ENCODE measurements at places on chromosomes 7 and 10.

GRCh38 chr7:148332191-148333186, 258.1 kb upstream of the C7orf33 start:
- no peak for DNase-seq

DNA sequence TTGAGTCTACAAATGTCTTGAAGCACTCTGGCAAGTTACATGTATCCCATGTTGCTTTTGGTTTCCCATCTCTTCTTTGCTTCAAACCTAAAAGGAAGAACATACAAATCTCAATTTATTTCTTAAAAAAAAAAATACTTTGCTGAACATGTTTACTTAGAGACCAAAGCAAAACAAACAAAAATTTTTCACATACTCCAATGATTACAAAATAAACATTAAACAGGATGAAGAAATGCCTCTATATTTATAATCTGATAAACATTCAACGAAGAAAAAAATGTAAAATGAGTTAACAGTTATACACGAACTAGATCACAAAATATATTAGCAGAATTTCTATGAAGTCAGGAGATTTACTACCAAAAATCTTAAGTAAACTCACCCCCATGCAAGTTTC, 31.3 kb downstream of the FAM204A start:
- no peak for DNase-seq

- no peak for DNase-seq
Measured at GRCh38 chr10:80493522-80494051, 39.5 kb downstream of the TSPAN14 start.

- no peak for DNase-seq
Measured at GRCh38 chr7:137753948-137754851, 92.6 kb downstream of the DGKI start.

DNA sequence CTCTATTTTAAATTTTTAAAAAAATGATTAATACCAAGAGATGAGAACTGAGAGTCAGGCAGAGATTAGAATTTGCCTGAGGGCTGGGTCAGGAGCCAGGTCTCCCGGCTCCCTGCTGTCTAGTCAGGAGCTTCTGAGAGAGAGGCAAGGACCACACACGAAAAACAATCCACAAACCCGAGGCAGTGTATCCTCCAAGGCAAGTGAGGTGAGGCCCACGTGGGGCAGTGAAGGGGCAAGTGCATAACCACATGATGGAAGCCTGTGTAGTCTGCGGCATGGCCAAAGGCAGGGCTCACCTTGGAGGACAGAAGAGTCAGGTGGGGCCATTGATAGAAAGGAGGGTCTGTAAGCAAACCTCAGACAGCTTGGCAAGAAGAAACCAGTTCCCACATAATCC, 541.2 kb upstream of the FOXK1 start:
- DNase-seq: no peak

- DNase-seq: no peak
Measured at GRCh38 chr7:100034871-100035510, 14.6 kb upstream of the ZSCAN21 start.

DNA sequence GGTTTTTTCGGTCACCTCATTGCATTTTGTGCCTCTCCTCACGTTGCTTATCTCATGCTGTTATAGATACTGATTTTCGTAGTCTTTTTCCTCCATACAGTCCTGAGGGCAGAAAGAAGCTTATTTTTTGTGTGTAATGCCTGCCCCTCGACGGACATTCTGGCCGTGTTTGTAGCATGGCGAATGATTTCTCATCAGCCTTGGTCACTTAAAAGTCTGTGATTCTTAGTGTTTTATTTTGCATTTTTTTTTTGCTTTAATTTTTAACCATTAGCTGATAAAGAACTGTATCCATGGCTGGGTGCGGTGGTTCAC, 469 bp upstream of the NOC3L start:
- no peak for DNase-seq

DNA sequence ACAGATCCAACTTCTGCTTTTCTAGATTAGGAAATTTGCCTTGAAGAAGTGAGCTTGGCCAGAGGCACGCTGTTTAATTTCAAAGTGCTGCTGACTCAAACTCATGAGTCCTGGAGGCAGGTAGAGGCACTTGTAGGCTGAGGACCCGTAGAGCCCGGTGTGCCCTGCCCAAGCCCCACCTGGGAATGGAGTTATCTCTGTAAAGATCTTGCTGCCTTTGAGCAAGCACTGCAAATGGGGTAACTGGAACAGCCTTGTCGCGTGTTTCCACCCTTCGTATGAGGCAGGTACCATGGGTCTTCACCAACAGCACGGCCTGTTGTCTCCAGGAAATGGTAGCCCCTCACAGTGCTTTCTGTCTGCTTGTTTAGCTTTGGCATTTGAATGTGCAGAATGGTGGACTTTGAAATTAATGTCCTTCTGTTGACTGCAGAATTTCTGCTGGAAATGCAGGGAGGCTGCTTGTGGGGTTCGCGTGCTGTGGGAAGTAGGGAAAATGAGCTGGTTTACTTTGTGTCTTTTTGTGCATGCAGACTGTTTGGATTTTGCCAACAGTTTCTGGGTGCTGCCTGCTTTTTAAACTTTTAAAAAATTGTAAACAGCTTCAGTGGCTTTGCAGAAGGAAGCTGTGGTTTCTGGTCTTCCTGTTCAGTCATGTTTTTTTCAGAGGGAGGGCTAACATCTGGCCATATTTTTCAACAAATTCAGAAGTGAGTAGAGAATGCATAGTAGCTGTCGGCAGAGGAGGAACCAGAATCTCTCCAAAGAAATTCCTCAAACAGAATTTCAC, 27.2 kb downstream of the CCM2 start:
- DNase-seq: no peak

DNA sequence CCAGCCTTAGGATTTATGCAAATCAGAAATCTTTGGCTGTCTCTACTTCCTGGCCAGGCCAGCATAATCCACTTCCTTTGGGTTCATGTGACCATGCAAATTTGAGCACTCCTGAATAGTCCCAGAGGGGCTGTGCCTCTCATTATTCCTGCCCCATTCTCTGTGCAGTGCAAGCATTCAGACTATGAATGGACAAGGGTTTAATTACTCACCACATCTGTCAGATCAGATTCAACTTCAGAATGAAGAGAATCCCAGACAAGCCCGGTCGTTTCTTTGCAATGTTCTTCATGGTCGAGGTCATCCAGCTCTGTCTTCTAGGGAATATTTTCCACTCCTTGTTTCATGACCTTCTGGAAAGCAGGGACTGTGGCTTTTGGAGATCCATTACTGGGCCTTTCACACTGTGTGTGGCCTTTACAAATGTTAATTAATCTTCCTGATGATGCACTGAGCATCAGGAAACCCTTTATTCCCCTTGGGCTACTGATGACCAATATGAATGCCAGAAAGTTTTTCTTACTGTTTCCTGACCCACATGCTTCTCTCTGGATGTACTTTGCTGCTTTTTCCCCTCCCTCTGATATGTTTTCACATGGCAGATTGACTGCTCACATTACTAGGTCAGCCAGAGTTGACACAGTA, 217.6 kb upstream of the TCF7L2 start:
- DNase-seq: no peak

- DNase-seq: no peak
Measured at GRCh38 chr7:19932549-19933249, 159.3 kb upstream of the TMEM196 start.

DNA sequence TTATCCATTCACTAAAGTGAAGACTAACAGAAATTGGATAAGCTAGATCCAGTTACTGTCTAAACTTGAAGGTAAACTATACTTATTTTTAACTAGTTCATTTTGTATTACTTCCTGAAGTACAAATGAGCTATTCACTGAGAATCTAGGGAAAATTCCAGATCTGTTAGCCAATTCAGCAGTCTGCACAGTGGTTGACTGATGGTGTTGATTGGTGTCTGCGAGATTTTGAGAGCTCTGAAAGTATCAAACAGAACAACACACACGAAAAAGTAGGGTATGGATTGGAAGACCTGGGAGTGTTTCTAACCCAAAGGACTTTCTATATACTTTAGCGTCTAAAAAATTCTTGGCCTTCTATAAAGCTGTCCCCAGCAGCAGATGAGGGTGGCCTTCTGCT, 33.6 kb upstream of the AGR2 start:
- no peak for DNase-seq

DNA sequence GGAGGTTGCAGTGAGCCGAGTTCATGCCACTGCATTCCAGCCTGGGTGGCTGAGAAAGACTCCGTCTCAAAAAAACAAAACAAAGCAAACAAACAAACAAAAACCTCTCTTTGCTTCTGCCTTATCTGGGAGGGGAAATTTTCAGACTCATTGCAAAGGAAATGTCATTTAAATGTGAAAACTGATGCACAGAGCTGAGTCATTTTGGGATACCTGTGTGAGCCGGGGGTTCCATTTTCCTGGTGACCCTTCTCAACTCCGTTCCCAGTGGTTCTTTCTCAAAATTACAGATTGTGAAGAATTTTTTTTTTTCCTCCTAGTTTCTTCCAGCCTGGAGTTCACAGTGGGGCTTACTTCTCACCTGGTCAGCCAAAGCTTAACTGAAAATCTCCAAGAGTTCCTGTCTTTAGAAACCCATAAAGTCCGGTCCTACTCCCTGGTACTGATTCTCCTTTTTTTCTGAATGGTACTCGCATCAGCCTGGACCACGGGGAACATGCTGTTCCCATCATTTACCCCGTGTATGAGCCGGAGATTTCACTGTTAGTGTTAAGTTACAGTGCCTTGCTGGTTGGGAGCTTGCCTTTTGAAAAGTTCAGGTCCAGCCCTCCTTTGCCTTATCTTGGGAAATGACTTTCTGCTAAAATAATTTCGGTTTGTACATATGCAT, 56.9 kb downstream of the RBM20 start:
- no peak for DNase-seq

DNA sequence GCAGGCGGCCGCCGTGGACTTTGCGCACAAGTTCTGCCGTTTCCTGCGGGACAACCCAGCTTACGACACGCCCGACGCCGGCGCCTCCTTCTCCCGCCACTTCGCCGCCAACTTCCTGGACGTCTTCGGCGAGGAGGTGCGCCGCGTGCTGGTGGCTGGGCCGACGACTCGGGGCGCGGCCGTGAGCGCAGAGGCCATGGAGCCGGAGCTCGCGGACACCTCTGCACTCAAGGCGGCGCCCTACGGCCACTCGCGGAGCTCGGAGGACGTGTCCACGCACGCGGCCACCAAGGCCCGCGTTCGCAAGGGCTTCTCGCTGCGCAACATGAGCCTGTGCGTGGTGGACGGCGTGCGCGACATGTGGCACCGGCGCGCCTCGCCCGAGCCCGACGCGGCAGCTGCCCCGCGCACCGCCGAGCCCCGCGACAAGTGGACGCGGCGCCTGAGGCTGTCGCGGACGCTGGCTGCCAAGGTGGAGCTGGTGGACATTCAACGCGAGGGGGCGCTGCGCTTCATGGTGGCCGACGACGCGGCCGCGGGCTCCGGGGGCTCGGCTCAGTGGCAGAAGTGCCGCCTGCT, 14.1 kb downstream of the SH2B2 start:
- DNase-seq: no peak

- peak; percentile 50 for DNase-seq
Measured at GRCh38 chr7:68321076-68321639, 1277.1 kb upstream of the AUTS2 start.

GRCh38 chr10:100528123-100528886, 1.4 kb downstream of the NDUFB8 start:
- DNase-seq: no peak

- no peak for DNase-seq
Measured at GRCh38 chr10:6643962-6644361, 63.9 kb upstream of the PRKCQ start.

DNA sequence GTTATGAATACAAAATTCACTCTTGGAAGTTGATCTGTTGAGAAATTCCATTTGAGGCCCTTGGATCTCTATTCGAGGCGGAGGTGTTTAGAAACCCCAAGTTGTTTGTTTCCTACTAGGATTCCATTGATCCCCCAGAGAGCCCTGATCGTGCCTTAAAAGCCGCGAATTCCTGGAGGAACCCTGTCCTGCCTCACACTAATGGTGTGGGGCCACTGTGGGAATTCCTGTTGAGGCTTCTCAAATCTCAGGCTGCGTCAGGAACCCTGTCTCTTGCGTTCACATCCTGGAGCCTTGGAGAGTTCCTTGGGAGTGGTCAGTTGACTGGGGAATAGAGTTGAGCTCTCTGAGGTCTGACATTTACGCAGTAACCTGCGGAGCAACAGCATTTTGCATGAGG, 1.2 kb downstream of the CFAP69 start:
- DNase-seq: no peak

GRCh38 chr7:80971225-80971624, 52.4 kb upstream of the SEMA3C start:
- no peak for DNase-seq

- no peak for DNase-seq
Measured at GRCh38 chr7:37194943-37195342, 253.7 kb downstream of the ELMO1 start.

DNA sequence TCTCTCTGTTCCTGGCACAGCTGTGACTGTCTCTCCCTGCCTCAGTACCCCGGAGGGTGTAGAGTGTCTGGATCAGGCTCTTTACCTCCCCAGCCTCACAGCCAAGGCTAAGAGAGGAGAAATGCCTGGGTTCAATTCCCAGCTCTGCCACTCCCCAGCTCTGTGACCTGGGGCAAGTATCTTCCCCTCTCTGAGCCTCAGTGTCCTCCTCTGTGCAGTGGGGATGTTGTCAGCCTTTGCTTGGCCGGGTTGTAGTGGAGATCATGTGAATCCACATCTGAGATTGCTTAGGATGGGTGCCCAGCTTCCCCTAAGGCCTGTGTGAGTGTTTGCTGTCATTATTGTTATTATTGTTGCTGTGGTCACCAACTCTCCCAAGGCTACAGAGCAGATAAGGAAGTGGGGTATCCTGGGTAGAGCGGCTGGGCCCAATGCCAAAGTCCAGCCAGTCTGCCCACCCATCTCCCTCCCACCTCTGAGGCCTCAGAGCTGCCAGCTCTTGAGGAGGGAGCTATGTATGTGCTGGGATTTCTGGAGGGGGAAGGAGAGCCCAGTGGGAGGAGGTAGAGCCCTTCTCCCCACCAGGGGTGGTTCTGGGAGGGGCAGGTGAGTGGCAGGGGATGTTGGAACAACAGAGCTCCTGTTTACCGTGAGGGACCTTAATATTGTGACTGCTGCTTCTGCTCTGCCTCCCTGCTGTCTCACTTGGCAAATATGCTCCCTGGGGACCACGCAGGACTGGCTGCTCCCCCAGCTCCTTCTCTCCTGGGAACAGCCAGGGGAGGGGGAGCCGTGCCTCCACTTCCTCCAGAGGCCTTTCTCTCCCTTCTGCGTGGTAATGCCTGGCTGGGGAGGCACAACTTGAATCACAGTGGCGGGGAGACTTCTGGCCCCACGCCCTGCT, 170.5 kb downstream of the RPS24 start:
- no peak for DNase-seq
